ENCODE measurements at places on chromosomes 7 and 10. TPM values are rescaled to one million over a fixed set of nuclear protein-coding genes. Genes with fewer than 3 reads are reported as not detected.

- DNase-seq = no peak
Observed at GRCh38 chr10:93630625-93631557, 18.6 kb downstream of the PDE6C start.

DNA sequence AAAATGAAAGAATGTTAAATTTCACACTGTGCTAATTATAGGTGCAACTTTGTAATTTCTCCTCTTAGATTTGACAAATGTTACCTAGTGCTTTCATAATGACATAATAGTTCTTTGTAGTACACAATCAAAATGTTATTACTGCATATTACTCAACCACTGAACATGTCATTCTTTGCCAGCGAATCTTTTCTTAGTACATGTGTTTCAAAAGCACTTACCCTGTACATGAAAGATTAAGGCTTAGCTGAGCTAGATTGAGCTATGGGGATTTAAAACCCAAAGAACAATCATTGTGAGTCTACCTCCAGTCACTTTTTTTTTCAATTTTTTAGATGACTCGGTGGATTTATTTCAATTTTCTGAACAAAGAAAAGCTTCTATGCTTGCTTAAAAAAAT, 123.5 kb upstream of the FERD3L start:
- no peak for DNase-seq

DNA sequence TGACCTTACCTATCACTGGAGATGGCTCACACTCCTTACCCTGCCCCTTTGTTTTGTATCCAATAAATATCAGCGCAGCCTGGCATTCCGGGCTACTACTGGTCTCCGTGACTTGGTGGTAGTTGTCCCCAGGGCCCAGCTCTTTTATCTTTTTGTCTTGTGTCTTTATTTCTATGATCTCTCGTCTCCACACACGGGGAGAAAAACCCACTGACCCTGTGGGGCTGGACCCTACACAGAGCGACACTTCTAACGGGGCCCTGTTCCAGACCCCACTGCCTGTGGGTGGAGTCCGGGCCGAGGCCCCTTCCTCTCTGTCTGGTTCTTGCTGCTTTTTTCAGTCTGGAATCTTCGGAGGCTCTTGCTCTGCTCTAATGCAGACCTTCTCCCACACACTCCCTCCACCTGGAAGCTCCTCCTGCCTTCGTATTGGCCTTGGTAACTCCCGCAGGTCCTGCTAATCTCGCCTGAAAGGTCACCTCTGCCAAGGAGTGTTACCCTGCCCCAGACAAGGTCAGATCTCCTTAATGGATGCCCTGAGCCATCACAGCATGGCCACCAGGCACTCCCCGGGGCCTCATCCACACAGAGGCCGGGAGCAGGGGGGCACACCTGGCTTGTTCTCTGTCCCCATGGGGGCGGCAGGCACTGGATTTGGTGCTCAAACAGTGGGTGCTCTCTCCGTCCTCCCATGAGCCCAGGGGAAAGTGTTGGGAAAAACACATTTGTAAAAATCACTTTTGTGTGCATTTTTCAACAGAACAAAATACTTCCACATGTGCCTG, 531.7 kb downstream of the PTPRN2 start:
- DNase-seq = no peak

DNA sequence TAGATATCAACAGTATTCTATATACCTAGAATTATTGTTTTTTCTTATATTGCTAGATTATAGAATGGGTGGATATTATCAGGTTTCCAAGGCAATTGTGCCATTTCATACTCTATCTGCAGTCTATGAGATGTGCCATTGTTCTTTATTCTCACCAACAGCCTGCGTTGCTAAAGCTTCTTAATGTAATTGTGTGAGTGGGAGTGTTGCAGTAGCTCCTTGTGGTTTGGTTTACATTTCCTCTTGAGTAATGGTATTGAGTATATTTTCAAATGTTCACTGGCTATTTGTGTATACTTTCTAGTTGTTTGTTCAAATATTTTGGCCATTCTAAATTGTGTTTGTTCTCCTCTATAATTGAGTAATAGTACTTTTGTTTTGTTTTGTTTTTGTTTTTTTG, 199.2 kb downstream of the TFEC start:
- DNase-seq = no peak

LLCFC1 gene
- total RNA-seq = not detected

GRCh38 chr10:75553550-75553949, 122.1 kb downstream of the LRMDA start:
- DNase-seq = no peak

- no peak for DNase-seq
Observed at GRCh38 chr7:1639532-1640175, 30.4 kb upstream of the ELFN1 start.

- no peak for DNase-seq
Observed at GRCh38 chr7:41698726-41699125, 4.2 kb downstream of the INHBA start.

ZP3 gene
- total RNA-seq = 4.8 TPM

GRCh38 chr7:74012842-74013249, 15.1 kb upstream of the ELN start:
- DNase-seq = no peak

SPACDR gene
- 0.54 TPM for total RNA-seq

DNA sequence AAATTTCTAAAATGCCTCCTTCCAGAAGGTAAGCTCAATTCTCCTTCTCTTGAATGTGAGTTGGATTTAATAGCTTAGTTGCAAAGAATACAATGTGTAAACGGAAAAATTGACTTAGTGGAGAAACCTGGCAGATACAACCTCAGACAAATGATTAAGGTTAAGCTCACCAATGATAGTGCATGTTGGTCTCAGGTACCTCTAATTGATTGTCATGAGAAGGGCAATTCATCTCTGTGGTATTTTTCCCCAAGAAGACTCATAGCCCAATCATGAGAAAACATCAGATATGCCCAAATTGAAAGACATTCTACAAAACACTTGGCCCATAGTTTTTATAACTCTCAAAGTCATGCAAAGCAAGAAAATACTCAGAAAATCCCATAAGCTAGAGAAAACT, 36.2 kb upstream of the TMEM106B start:
- no peak for DNase-seq

GRCh38 chr7:143305423-143306070, 10.4 kb upstream of the CLCN1 start:
- DNase-seq = peak; percentile 90

LDB3 gene
- 0.72 TPM for total RNA-seq

- no peak for DNase-seq
Observed at GRCh38 chr7:50317697-50318669, 13.5 kb downstream of the IKZF1 start.

DNA sequence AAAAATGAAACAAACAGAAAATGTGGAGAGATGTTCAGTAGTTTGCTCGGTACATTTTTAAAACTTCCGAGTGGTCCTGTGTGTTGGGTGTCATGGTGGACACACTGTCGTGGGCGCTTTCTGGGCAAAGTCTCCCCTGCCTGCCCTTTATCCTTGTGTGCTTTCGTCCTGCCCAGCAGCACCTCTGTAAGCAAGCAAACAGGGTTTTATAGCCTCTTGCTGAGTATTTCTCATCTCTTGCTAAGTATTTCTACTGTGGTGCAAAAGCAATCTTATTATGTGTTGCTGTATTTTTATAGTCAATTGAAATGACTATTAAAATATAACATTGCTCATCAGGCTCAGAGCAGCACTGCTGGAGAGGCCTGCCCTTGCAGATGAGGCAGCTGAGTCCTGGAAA, 48.7 kb downstream of the DOCK1 start:
- DNase-seq = no peak

DNA sequence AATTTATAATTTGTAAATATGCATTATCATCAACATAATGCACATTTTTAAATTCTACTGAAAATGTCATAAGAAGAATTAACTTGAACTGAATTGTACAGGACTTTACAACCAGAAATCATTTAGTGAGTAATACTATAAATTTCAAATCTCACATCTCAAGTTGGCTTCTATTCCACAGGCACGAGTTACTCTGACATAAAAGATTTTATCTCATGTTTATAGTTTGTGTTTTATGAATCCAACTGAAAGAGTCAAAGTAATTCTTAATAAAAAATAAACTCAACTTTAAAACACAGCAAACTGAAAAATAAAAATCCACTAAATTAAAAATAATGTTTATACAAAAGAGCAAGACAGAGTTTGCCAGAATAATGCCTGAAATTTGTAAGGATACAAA, 129.2 kb downstream of the CD36 start:
- DNase-seq = no peak

SLC26A3 gene
- 1,169 TPM for total RNA-seq

DNA sequence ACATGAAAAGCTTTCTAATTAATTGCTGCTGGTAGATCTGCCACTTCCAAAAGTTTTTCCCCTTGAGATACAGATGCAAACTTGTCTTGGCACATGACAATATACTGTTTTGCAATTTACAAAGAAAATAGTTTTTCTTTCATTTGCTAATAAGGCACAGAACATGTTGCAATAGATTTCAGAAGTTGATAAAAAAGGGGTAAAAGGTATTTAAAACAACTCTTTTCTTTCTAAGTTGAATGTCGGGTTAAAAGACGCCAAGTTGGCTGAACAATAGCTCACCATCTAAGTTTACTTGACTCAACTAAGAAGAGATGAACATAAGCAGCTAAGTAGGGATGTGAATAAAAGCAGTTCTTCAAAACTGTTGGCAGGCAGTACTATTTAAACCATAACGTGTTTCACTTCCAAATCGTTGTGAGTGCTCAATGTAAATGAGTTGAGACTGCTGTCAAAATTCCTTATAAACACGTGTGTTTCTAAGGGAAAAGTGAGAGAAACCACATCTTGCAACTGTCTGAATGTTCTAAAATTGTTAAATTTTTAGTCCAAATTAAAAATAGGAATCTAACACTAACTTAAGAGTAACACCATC, 14.5 kb upstream of the THSD7A start:
- no peak for DNase-seq

DNA sequence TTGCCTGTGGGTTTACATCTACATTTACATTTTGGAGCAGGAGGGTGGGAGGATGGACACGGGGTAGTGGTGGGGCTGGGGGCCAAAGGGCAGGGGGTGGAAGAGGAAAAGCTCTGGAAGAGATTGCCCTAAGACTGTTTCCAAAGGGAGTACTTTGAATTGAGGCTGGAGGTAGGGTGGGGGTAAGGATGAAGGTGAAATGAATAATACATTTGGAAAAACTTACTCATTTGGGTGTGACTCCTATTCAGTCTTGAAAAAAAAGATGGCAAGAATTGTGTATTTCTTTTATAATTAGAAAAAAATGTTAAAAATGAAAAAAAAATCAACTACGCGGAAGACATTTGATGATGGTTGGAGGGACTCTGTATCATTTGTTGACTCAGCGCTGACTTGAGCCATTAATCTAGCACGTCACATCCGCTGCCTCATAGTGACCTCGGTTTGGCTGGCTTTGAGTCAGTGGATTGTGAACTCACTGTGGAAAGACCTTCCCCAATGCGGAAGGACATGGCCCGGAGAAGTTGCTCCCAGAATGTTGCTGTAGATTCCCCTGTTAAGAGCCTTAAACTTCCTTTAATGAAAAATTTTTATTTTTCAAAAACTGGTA, 2.8 kb downstream of the FAM180A start:
- peak; percentile 48 for DNase-seq

ZEB1 gene
- 6.1 TPM for total RNA-seq
